ENCODE measurements at places on chromosomes 16 and 17.

DNA sequence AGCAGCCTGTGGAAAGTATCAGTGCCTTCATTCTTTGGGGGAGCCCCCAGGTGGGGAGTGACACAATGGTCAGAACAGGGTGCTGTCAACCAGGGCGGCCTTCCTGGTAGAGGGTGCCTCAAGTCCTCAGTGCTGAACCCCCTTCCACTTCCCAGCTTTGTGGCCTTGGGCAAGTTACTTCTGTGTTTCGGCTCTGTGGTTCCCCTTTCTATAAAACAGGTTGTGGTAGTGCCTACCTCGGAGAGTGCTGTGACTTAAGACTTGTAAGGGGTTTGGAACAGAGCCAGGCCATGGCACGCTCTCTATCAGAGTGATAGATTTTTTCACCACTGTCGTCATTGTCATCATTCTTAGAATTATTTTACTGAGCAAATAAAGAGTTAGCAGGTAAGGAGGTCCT, 141.1 kb downstream of the CCDC182 start:
- DNase-seq = peak; percentile 81

- no peak for DNase-seq
Observed at GRCh38 chr17:79938336-79939093, 97.2 kb downstream of the TBC1D16 start.

DNA sequence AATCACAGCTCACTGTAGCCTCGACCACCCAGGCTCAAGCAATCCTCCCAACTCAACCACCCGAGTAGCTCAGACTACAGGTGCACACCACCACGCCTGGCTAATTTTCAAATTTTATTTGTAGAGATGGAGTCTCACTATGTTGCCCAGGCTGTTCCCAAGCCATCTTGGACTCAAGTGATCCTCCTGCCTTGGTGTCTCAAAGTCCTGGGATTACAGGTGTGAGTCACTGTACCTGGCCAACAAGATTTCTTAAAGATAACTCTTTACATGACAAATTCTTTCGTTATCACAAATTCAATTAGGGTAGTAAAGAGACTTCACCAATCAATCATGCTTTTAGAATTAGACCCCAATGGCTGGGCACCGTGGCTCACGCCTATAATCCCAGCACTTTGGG, 12.4 kb downstream of the PRPSAP1 start:
- DNase-seq = no peak

DNA sequence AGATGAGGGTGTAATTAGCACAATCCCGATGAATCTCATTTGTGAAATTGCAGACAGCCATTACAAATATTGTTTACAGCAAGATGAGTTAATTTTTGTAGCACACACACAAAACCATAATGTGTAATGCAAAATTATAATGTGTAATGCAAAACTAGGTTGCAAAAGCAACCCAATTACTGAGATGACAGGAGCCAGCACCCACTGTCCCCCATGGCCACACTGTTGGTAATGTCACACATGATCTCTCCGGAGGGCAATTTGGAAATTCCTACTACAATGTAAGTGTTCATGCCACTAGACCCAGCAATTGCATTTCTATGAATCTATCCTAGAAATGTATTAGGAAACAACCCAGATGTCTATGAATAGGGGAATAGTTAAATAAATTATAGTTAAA, 76.9 kb downstream of the MARF1 start:
- no peak for DNase-seq

DNA sequence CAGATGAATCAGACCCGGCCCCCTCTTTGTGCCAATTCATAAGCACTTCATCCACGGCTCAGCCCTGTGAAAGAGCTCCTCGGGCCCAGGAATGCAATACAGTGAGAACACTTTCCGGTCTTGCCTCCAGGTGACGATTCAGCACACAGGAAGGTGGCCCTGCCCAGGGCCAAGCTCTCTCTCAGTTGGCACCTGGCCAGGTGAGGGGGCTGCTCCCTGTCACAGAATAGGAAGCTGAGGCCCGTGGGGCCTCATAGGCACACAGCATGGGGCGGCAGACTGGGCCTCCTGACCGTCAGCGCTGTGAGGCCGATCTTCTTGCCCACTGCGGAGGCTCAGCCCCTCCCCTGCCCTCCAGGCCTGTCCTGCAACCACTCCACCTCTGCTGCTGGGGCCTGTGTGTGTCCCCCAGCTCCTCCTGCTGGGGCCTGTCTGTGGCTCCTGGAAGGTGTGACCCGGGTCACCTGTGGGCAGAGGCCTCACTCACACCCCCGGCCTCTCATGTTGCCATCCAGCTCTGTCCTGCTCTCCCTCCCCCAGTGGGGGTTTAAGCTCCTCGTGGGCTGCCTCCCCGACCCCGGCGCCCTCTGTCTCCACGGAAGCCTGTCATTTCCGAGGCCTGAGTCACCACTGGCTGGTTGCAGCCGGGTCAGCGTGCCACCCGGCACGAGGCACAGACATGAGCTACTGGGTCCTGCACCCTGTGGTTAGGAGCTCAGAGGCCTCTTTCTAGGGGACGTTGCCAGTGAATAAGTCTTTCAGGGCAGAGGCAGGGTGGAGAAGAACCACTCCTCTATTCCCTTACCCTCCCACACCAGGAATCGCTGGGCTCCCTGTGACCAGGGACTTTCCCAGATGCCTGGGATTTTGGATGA, 114.4 kb downstream of the SEC14L1 start:
- no peak for DNase-seq

DNA sequence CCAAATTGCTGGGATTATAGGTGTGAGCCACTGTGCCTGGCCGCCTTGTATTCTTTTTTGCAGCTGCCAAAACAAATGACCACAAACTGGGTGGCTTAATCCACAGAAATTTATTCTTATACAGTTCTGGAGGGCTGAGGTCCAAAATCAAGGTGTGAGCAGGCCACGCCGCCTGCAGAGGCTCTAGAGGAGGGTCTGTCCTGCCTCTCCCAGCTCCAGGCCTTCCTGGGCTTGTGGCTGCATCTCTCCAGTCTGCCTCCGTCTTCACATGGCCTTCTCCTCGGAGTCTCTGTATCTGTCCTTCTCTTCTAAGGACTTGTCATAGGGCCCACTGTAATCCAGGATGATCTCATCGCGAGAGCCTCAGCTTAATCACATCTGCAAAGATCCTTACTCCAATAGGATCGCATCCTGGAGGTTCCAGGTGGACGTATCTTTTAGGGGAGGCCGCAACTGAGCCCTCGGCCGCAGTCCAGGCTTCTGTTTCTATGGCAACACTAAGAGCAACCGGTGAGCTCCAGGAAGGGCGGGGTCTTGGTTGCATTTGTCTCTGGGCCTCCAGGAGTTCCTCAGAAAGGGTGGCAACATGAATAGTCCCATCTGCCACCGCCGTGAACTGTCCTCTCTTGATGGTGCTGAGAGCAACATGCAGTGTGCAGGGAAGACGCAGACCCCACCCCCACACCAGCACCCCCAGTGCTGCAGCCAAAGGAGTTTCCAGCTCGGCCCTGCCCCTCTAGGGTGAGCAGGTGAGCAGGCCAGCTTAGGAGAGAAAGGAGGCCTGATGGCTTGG, 29.5 kb upstream of the CREBBP start:
- DNase-seq = no peak

DNA sequence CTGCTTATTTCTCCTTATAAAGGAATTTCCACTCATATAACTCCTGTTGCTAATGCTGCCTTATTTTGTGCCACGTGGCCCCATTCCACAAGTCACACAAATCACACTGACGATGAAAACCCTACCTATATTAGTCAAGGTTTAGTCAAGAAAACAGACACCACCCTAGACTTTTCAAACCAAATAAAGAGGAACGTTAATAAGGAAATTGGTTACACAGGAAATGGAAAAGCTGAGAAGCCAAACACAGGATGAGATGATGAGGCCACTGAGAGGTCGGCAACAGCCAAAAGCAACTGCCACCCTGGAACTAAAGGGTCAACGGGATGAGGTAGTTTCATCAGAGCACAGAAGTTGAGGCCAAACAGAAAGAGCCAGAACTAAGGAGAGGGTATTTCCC, 47.3 kb upstream of the ALOX12 start:
- no peak for DNase-seq

Measured in CD4-positive, alpha-beta T cell treated with Interleukin-17A for 1 hour (primary cell).